ENCODE measurements at places on chromosomes 7 and 10. TPM values are rescaled to one million over a fixed set of nuclear protein-coding genes. Genes with fewer than 3 reads are reported as not detected.

DNA sequence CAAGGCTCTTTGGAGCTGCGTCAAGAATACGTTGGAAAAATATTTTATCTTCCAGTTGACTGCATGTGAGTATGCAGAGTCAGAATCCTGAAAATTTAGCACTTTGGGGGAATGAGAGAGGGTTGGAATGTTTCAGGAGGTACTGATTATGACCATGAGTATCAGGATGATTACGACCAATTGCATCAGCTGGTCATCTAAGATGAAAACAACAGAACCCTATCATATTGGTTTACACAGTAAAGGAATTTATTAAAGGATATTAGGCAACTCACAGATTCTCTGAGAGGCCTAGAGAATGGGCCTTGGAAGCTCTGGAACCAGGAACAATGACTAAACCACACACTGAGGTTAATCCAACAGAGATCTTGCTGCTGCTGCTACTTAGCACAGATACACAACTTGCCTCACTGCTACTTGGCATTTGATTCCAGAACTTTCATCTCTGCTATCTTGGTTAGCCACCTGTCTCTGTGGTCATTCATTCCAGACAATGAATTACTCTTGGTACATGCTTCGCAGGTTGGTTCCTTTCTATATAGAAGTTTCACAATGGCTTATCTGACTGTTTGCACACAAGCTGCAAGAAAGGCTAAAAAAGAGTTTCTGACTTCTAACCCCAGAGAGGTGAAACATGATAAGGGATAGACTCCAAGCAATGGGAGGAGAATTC is 68.0 kb upstream of the CTTNBP2 start:
- H3K27me3 ChIP-seq: no peaks in the 10 kb centered on the region
- H3K4me1 ChIP-seq: no peaks in the 10 kb centered on the region
- H3K27ac ChIP-seq: no peak overlapping the region
- H3K4me3 ChIP-seq: no peak overlapping the region
- no peaks in the 10 kb centered on the region for H3K36me3 ChIP-seq
- DNase-seq: no peak

DNA sequence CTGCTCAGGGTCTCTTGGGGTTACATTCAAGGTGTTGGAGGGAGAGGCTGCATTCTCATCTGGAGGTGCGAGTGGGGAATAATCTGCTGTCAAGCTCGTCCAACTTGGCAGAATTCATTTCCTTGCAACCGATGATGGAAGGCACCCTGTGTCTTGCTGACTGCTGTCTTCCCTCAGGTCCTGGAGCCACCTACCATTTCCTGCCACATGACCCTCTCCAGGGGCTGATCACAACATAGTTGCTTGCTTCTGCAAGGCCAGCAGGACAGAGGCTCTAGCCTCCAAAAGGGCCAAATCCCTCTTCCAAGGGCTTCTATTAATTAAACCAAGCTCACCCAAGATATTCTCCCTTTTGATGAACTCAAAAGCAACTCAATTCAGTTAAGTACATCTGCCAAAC is 14.2 kb upstream of the BRI3 start:
- no peak for DNase-seq
- no peak overlapping the region for H3K27ac ChIP-seq
- H3K4me3 ChIP-seq: no peak overlapping the region
- H3K36me3 ChIP-seq: peaks cover 5% of the 10 kb centered on the region

GRCh38 chr7:96414931-96415292 is 93.0 kb upstream of the SLC25A13 start:
- H3K27ac ChIP-seq: no peak overlapping the region
- peak; percentile 30 for DNase-seq
- peaks cover 10% of the 10 kb centered on the region for H3K27me3 ChIP-seq

DNA sequence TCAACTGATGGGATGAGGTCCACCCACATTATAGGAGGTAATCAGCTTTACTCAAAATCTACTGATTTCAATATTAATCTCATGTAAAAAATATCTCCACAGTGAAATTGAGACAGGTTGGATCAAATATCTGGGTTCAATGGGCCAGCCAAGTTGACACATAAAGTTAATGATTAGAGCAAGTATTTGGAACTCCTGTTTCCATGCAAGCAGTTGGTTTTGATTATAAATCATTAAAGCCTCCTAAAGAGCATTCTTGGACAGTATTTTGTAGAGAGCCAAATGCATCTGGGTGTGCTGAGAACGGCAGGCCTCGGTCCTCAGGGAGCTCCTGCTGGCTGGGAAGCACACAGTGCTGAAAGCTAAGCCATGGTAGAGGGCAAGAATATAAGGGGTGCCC is 126.9 kb upstream of the BTBD16 start:
- H3K4me1 ChIP-seq: no peaks in the 10 kb centered on the region
- H3K27ac ChIP-seq: no peak overlapping the region
- no peaks in the 10 kb centered on the region for H3K36me3 ChIP-seq

GRCh38 chr10:109931163-109931562 is 7.9 kb upstream of the XPNPEP1 start:
- H3K4me3 ChIP-seq: no peak overlapping the region
- no peak for DNase-seq
- H3K36me3 ChIP-seq: no peaks in the 10 kb centered on the region
- H3K27ac ChIP-seq: no peak overlapping the region
- H3K4me1 ChIP-seq: peaks cover 32% of the 10 kb centered on the region
- H3K27me3 ChIP-seq: peaks cover 15% of the 10 kb centered on the region

The KCNH2 gene
- 0.49 TPM for total RNA-seq

Data from activated T-helper 1 cell treated with anti-CD3 and anti-CD28 coated beads, Interleukin-12 subunit alpha, Interleukin-12 subunit beta, Interleukin-2, Interleukin-4 antibody, amounts not matched to agents 30 ng/mL and 10 ng/mL and 1 ng/mL, durations not matched to agents 14 hours and 24 hours and 36 hours (primary cell).